Fibroblast of skin of right quadriceps (primary cell): ENCODE measurements at places on chromosomes 4 and X.

DNA sequence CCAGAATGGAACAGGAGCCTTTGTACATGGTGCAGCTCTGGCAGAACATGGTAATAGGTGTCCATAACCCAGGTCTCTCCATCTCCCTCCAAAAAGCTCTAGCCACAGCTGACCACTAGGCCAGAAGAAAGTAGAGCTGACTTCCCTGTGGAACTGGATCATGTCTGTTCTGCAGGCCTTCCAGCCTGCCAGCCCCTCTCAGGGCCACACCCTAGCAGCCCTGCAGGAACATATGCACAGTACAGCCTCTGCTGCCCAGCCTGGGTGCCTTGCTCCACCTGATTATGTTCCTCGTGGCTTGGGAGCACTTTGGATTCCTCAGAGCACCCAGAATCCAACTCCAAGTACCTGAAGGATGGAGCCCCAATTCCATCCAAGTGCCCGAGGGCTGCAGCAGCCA, 12.0 kb downstream of the NDST3 start:
- no peak for DNase-seq

DNA sequence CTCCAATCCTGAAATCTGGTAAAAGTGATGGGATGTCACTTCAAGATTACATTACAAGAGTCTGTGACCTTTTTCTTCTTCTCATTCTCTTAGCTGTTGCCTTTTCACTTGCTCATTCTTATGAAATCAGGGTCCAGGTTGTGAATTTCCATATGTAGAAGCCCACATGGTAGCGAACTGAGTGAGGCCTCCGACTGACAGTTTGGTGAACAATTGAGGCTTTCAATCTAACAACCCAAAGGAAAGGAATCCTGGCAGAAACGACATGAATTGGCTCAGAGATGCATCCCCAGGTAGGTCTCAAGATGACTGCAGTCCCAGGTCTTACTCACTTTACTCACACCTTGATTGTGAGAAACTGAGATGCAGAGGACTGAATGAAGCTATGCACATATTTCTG, 203.4 kb upstream of the FAT4 start:
- no peak for DNase-seq

GRCh38 chrX:153875391-153876111, 10.4 kb downstream of the L1CAM start:
- peak; percentile 8 for DNase-seq

GRCh38 chr4:95838192-95838591, 1.7 kb upstream of the PDHA2 start:
- DNase-seq: no peak

DNA sequence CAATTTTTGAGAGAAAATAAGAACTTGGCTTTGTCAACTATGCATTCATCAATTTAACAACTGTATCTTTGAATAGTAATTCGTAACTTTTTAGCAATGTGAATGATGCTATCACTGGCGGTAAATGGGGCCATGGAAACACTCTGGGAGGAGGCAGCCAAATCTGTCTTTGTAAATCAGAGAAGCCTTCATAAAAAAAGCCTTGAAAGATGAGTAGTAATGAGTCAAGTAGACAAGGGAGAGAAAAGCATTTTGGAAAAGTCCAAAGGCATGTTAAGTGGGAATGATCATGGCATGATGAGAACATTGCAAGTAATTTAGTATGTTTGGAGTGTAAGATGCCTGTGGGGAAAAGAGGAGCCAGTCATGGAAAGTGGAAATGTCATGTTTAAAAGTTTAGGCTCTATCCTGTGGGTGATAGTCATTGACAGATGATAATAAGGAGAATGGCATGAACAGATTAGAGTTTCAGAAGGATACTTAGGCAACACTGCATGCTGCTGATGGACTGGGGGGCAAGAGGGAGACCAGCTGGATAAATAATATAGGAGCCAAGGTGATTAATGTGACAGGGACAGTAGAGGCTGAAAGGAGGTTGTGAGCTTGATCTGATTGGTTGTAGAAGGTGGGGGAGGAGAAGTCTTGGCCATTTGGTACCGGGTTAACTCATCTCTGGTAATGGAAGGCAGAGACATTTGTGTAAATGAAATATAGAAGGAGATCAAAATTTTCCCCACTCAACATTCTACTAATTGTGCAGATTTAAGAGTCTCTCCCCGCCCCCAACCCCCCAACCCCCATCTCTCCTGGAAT, 16.3 kb downstream of the SPRY1 start:
- DNase-seq: peak; percentile 63
